ENCODE measurements at places on chromosomes 7 and 10.

DNA sequence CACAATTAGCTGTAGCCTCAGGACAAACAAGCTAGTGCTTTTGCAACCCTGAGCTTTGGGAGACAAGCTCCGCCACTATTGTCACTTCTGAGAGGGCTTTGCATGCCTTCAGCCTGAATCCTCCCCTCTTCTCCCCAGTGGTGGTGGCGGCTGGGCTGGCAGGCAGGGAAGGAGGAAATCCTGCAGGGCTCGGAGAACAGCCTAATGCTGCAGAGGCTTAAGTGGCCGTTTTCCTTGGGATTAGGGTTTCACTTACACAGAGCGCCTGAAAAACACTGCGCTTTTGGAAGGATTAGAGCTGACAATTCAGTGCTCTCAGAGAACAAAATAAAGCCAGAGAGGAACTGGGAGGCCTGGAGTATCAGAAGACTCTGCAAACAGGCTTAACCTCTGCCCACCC, 71.3 kb downstream of the PAX2 start:
- no peak for DNase-seq

- DNase-seq, result no peak
Measured at GRCh38 chr7:22426463-22427094, 69.6 kb upstream of the RAPGEF5 start.

GRCh38 chr7:3192669-3193068, 108.4 kb upstream of the SDK1 start:
- no peak for DNase-seq

- peak; percentile 65 for DNase-seq
Measured at GRCh38 chr7:22675917-22676343, 51.1 kb upstream of the IL6 start.

DNA sequence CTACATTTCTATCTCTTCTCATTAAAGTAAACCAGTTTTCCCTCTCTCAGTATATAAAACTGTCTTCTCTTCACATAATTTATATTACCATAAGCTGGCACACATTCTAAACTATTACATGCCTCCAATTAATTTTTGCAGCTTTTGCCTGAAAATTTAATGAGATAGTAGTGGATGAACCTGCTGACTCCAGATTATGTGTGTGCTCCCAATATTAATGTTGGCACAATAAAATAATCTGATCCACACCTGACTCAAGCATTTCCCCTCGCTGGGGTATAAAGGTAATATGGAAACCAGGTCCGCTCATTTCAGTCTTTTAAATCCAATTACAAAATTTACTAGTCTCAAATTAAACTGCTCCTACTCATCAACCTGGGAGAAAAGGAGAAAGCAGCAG, 63.4 kb downstream of the CTBP2 start:
- DNase-seq, result no peak

GRCh38 chr10:114256008-114256765, 17.1 kb downstream of the VWA2 start:
- no peak for DNase-seq

DNA sequence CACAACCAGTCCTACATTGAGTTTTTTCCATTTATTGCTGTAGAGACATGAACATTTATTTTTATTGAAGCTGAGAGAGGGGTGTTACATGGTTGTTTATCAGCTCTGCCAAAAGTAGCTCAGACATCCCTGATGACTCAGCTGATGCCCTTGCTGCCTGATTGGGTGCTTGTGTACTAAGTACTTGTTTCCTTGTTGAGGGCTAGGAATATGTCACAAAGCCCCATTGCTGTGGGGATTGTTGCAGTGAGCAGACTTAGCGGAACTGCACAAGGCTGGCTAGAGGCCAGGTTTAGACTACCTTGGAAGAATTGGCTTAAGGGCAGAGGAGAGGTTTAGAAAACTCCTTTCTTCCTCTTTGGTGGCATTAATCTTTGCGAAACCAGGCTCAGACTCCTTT, 110.6 kb downstream of the AUTS2 start:
- no peak for DNase-seq

DNA sequence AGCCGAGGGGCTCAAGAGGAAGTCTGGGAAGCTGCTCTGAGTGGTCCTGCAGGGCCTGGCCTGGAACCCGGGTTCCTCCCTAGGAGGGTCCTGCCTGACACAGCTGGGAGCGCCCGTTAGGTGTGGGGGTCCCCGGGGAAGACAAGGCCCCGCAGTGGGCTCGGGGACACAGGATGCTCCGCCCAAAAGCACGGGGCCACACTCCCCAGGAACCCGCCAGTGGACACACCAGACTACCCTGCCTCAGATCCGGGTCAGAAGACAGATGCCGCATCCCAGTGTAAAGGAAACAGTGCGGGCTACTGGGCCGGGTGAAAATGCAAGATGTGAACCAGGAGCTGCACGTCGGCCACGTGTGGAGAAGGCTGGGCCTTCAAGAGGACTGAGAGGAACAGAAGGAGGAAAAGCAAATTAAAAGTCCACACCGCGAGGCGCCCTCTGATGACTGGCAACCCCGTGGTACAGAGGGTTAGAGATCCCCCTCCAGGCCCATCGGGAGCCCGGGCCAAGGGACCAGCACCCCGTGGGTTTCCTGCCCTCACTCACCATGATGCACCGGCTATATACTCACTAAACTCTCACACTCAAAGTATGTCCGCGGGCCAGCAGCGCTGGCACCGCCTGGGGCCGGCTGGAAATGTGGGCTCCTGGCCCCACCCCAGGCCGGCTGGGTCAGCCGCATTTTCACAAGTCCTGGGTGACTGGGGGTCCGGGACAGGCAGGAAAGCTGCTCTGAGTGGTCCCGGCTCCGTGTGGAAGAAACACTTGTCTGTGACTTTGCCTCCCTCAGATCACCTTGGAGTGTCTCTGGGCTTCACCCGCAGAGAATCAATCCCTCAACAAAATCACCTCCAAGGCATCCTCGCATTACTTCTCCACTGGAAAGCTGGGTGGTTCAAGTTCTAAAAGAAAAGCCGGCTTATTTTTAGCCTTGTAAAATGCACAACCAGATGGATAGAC, 6.1 kb downstream of the STK32C start:
- no peak for DNase-seq

DNA sequence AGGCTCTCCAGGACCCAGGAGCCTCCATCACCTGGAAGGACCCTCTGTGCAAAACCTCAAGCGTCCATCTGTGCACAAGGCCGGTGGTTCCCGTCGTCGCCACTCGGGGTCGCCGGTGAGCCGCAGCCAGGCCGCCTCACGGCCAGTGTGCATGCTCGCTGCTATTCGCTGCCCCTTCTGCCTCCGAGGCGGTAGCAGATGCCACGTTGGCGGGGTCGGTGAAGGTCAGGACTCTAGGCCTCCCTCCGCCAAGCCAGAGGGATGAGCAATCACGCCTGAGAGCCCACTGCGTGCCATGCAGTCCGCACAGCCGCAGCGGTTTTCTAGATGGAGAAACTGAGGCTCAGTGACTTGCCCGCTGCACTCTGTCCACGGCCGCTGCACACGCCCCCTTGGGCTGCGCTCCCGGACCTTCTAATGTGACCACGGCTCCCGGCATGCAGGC, 5.7 kb downstream of the UPK3B start:
- DNase-seq, result peak; percentile 70
